T-helper 2 cell (primary cell): ENCODE measurements at places on chromosomes 1 and 21.

- no peak for DNase-seq
Observed at GRCh38 chr1:112457241-112457640, 51.5 kb upstream of the WNT2B start.

- DNase-seq: no peak
Observed at GRCh38 chr1:217369996-217370551, 260.8 kb downstream of the GPATCH2 start.

DNA sequence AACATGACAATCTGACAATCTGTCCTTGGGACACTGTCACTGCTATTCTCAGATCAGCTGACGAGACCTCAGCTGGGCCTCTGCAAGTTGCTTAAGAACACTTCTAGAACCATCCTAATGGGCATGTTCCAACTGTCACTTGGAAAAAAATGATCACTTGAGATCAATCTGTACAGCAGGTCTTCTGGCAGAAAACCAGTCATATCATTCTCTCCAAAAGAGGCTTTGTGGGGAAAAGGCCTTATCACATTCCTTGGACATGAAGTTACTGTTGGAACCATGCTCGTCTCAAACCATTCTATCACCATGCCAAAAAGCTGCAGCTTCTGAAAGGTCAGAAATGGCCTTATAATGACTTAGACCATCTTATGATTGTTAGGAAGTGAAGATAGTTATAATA, 744.2 kb downstream of the USP25 start:
- no peak for DNase-seq

- no peak for DNase-seq
Observed at GRCh38 chr1:114466334-114467014, 44.5 kb downstream of the TRIM33 start.

DNA sequence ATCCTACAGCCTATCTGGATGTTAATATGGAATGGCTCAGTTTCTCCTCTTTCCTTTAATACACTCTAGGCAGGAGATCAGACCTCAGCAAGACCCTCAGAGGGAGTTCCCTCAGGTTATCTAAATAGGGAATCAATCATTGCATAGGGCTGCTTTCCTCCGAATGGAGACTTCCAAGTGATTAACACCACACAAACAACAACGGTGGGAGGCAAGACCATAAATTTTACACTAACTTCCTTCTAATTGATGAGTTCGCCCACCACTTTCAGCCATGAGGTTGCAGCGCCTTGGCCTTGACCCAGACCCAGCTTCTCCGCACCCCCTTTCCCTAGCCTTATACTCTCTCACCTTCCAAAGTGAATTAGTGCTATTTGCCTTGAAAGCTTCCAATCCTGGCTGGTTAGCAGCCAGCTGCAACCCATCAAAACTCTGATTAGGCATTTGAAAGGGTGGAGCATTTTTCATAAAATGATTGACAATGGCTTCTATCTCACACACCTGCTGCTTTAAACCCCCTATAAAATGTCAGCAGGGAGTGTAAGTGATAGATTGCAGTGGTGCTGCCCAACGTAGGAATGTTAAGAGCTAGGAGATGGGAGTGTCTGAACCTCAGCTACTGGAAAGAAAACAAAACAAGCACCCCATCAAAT, 534.9 kb upstream of the USP24 start:
- no peak for DNase-seq

DNA sequence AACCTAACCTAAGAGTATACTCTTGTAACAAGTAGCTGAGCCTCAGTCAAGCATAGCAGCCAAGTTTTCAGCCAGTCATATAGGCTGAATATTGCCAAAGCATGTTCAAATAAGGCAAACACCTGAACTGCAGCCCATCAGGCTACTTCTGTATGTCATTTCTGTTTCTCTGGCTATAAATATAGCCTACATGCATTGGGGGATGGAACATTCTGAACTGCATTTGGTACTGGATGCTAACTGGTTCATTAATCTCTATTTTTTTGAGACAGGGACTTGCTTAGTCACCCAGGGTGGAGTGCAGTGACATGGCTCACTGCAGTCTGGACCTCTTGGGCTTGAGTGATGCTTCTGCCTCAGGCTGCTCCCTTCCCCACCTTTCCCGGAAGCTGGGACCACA, 37.3 kb downstream of the MAST2 start:
- no peak for DNase-seq

DNA sequence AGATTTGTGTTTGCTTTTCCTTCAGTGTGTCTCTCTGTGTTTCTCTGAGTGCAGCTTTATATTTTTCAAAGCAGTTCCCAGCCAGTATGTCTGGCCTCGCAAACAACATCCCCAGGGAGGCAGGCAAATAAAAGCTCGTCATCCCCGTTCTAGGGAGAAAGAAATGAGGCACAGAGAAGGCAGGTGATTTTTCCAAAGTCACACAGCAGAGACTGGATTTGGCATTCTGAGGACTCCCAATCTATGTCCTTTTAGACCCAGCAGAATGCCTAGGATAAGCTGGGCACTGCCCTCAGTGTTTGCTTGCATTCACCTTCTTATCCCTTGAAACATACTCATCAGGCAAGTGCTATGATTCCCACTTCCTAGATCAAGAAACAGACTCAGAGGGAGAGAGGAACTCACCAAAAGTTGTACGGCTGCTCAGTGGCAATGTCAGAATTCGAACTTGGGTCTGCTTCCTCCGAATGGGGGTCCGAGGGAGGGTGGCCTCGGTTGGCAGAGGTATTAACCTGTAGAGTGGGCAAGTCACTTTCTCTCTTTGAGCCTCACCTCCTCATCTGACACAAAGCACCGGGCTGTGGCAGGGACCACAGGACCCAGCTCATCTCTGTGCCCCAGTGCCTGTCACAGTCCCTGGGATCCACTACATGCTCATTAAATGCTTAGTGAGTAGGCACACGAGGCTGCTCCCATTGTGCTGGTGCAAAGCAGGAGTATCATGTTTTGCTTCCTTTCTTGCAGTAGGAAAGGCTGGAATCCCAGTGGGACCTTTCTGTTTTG, 4.2 kb downstream of the RAP1GAP start:
- DNase-seq: no peak

DNA sequence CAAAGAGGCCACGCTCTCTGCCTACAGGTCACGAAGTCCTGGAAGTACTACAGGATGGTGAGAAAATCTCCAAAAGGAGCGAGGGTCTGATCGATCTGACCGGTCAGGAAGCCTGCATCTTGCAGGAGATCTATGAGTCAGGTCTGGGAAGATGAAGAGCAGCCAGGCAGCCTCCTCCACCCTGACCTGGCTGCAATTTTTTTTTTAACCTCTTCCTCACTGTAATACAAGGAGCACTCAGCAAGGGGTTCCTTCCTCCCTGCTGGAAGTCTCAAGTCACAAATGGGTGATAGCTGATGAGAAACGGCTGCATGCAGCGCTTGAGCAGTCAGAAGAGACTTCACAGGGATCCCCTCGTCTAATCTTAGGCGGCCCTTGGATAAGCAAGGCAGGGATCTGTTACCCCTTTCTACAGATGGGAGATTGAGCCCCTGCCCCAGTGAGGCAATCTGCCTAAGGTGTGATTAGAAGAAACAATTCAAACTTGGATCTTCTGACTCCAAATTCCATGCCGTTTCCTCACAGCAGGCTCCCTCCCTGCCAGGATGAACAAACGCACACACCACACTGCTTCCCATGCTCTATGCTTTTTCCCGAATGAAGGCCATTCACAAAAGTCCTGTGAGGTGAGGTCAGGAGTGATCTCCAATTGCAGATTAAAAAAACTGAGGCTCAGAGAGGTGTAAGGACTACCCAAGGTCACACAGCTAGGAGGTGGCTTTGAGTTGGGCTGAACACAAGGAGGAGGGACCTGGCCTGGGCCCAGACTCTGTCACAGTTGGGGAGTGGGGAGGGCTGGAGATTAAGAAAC, 48.3 kb downstream of the ECE1 start:
- DNase-seq: no peak

DNA sequence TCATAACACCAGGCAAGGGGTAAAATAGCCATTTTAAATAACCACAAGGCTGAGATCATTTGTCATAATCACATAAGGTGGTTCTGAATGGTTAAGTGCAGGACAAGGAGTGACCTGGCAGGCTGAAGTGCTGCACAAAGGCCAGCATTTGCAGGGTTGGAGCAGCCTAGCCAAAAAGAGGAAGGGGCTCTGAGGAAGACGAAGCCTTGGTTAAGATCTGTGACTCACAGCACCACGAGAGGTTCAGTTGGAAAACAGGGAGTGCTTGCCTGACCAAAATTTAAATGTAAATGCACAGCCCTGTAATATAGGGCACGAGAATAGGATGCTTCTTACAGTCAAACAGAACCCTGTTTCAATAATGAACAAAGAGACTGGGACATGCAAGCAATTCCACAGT, 12.1 kb downstream of the ATP5PF start:
- no peak for DNase-seq

DNA sequence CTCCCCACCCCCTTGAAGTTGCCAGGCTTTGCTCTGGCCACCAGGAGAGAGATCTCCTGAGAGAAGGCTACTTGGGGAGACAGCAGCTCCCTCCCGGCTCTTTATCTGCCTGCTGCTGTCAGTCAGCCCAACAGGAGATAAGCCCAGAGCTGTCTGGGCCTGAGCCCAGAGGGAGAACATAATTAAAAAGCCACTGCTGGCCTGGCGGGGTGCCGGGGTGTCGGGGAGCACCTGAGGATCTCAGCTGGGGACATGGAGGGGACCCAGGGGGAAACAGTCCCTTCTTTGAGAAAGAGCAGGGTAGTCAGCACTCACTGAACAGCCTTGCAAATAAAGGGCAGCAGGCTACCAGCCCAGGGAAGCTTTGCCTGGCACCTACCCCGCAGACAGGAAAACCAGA, 17.9 kb downstream of the VWA5B1 start:
- no peak for DNase-seq

DNA sequence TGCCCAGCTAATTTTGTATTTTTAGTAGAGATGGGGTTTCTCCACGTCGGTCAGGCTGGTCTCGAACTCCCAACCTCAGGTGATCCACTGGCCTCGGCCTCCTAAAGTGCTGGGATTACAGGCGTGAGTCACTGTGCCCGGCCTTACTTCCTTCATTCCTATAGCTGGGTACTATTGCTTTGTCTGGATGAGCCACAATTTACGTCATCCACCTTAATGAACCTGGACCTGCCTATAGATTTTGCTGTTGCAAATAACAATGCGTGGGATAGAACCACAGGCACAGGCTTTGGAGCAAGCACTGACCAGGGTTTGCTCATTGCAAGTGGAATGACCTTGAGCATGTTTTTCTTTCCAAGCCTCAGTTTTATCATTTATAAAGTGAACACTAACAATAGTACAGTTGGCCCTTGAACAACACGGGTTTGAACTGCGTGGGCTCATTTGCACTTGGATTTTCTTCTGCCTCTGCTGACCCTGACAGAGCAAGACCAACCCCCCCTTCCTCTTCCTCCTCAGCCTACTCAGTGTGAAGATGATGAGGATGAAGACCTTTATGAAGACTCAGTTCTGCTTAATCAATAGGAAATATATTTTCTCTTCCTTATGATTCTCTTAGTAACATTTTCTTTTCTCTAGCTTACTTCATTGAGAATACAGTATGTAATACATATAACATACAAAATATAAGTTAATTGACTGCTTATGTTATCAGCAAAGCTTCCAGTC, 33.3 kb upstream of the BECN2 start:
- DNase-seq: no peak

GRCh38 chr1:29057700-29058099, 66.0 kb downstream of the TMEM200B start:
- no peak for DNase-seq

DNA sequence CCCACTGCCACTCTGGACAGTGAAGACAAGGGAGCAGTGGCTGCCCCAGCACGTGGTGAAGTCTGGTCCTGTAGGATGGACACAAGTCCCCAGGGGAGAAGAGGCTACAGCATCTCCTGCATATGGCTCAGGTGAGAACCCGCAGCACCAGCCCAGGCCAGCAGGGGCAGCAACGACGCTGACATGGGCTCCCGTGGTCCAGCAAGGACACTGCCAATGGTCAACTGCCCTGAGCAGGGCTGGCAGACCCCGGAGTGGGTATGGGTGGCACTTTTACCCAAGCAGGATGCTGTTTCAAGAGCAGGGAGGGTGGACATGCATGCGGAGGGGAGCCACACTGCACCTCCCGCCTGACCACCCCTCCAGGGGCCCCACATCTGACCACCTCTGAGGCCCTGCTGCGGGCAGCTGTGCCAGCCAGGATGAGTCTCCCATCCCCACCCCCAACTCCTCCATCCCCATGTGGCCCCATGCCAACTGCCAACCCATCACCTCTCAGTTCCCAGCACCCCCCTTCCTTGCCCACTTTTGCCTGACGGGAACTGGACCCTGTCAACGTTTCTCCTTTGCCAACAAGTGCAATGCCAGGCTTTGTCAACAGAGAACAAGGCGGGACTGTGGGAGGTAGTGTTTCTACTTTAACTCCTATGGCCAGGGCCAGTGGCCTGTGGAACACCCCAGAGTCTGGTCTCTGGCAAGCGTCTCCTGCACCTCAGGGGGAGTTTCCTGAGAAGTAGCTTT, 8.6 kb downstream of the MORN1 start:
- no peak for DNase-seq

GRCh38 chr1:112251766-112252506, 144.1 kb upstream of the CTTNBP2NL start:
- no peak for DNase-seq

- DNase-seq: no peak
Observed at GRCh38 chr1:85453640-85454194, 11.2 kb downstream of the DDAH1 start.

- no peak for DNase-seq
Observed at GRCh38 chr1:87129606-87130005, 199.1 kb upstream of the LMO4 start.

DNA sequence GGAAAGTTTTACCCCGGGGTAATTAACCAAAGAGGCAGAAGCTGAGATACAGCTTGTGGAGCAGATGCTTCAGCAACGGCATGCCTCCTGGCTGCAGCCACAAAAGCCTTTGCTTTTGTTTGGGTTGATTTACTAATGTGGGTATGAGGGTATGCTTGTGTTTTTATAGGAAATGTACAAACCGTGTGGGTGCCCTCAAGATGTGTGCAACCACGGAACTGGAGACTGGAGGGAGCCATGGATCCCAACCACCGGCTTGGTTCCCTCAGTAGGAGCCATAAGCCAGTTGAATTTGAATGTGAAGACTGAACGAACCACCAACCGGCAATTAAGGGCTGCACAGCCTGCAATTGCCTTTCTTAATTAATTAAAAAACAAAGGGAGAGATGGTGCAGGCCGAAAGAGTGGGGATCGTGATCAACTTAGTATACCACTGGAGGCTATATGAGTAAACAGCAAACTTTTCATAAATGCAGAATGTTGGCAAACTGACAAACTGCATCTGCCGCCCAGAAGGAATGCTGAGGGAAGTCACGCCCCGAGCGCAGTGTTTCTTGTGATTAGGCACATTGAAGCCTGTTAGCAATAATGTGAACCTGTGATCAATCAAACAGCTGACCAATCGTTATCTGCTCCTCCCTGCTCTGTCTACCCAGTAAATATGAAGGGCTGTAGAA, 104.1 kb downstream of the DISP1 start:
- no peak for DNase-seq

- DNase-seq: no peak
Observed at GRCh38 chr1:24415910-24416665, 486 bp downstream of the NIPAL3 start.

DNA sequence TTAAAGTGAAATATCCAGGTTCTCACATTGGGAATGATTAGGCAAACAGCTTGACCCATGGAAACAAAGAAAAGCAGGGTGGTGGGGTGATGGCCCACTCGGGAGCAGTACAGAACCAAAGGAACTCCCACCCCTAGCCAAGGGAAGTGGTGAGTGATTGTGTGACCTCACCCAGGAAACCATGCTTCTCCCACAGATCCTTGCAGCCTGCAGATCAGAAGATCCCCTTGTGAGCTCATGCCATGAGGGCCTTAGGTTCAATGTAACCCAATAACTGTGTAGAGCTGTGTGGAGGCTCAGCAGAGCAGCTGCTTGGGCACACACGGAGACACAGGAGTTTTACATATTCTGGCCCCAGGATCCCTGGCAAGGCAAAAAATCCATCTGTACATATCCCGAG, 311.8 kb upstream of the DPYD start:
- DNase-seq: no peak
